ENCODE measurements at places on chromosomes 5 and 9.

GRCh38 chr5:134784241-134784920 lies 25.8 kb downstream of the DDX46 start:
- no peak for DNase-seq

DNA sequence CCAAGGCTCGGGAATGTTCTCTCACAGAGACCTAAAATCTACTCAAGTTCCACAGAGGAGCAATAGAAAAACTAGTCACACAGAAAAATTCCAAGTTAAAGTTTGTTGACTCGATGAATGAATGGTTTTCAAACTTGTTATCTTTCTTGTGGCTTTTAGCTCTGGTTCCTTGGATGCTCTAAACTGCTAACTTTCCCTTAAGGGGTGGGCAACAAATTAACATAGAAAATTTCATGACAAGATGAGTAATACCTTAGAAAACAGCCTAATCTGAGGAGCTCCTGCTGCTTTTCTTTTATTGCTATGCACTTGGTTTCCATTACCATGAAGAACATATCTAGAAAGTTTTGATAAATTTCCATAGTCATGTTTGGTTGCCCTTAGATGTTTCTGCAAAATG lies 100.2 kb upstream of the CCDC112 start:
- DNase-seq: no peak

- DNase-seq: no peak
Observed at GRCh38 chr5:95087816-95088317, 197.0 kb downstream of the MCTP1 start.

GRCh38 chr5:93580063-93580926 lies 724 bp downstream of the NR2F1-AS1 start:
- DNase-seq: peak; percentile 33

GRCh38 chr5:75608870-75609269 lies 2.4 kb upstream of the ANKDD1B start:
- no peak for DNase-seq

DNA sequence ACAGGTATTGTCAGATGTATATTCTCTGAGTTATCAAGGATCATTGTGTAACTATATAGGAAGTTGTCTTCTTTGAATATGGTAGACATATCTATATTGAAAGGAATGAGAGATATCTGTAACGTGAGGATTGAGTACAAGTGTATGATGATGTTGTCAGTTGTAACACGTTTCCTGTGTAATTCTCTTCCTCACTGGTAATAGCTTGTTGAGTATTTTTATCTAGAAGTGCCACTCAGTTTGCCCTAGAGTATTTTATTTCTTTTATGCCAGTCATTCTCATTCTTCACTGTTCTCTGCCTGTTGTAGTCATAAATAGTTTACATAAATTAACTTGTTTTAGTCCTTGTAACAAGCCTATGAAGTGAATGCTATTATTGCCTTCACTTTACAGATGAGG lies 172.1 kb downstream of the BAAT start:
- no peak for DNase-seq

GRCh38 chr9:106019702-106020101 lies 325.4 kb downstream of the TMEM38B start:
- DNase-seq: no peak

- DNase-seq: peak; percentile 43
Observed at GRCh38 chr5:174505621-174506020, 218.8 kb upstream of the MSX2 start.

DNA sequence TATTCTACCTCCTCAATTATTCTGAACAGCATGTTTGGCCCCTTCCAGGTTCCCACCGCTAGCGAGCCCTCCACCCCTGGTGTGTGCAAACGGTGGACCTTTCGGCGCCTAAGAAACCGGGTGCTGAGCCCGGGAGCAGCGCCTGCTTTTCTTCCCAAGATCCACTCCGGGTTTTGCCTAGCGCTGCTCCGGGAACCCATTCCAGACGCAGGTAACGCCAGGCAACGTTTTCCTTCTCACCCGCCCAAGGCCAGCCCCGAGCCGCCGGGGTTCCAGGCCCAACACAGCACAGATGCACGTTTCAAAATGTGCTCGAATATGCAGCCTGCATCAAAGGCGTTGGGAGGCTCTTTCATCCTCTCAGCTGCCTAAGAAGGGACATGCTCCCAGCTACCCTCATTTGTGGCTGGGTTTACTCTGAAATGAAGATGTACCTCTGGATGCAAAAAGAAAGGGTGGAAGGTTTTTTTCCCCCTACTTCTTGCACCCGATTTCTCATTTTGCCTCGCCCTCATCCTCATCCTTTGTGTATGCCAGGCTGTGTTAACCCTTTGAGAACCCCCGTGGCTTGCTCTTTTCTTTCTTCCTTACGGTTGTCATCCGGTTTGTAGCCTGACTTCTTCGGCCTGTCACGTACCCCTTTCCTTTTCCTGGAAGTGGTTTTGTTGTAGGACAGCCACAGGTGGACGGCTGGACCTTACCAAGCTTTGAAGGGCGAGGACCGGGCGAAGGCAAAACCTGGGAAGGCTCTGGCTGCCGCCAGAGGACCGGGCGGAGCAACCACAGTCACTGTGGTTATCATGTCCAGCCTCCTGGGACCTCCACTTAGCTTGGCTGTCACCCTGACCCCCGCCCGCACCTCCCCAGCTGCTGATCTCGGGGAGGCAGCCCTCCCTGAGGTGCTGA lies 226.9 kb downstream of the SMARCA2 start:
- peak; percentile 86 for DNase-seq

GRCh38 chr5:169942181-169942580 lies 38.1 kb downstream of the INSYN2B start:
- no peak for DNase-seq

- DNase-seq: no peak
Observed at GRCh38 chr9:37251452-37251851, 131.1 kb downstream of the ZCCHC7 start.

GRCh38 chr9:34492051-34492450 lies 30.7 kb downstream of the ENHO start:
- DNase-seq: no peak

GRCh38 chr5:95881833-95882232 lies 59.3 kb upstream of the GLRX start:
- DNase-seq: no peak
